ENCODE measurements at places on chromosomes 12 and 14.

DNA sequence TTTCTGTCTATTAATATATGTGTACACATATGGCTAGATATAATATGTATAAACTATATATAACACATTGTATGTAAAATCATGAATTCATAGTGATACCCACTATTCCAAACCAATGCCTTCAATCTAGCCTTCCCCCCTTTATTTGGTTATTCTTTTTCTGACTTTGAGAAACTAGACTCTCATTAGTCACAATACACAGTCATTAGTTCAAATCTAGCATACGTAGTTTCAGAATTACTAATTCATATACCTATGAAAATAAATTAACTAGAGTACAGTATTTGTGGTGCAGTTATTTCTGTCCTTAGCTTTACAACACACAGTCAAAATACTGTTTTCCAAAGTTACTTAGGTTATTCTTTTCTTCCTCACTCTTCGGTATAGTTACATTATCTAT, 268.2 kb downstream of the DPF3 start:
- no peak for DNase-seq

DNA sequence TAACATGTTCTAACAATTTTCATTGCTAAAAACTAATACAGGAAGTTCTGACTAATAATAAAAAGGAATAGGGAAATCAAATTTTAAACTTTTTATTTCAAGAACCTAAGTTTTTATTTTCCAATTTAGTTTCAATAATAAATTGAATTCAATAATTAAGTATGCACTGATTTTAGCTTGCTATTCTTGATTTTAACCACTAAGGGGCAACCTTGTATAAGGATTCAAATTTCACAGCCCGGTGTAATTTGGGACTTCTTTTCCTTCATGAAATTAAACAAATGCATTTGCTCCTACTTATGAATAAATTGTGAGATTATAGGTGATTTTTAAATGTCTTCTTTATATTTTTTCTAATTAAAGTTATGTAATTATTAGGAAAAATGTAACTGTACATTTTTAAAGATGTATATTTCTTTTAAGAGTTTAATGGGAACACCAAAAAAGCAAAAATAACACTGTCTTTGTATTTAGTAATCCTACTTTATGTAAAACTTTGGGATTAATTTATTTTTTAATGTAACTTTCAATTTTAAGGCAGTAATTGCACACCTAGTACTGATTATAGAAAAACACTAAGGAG, 241.4 kb upstream of the PDZRN4 start:
- DNase-seq: no peak

DNA sequence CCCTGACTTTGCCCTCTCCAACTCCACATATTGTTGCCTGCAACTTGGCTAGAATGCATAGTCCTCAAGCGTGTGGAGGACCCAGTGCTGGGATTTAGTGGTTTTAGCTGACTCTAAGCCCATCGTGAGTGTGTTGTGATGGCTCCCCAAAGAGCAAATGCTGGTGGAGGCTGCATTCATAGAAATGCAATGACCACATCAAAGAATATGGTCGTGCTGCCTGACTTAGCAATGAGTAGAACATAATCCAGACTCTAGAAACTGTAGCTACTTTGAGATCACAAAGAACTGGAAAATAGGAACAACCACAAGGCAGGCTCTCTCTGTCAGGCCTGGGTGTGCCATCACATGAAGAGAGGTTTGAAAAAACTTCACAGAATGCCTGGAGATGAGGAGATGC, 1.3 kb downstream of the DYRK4 start:
- no peak for DNase-seq

DNA sequence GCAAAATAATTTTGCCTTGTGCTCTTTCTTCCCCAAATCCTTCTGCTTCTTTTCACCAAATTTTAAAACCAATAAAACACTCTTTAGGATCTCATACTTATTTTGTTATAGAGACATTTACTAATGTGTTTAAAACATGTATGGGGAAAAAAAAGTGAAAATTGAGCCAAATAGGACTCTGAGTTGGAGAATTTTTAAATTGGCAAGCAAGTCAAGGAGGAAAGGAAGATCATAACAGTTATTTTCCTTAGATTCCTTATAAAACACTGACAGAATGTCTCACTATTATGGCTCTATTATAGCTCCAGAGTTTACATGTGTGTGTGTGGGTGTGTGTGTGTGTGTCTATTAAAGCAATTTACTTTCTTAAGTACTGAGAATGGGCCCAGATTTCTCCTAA, 220.5 kb downstream of the SLC6A15 start:
- no peak for DNase-seq

- no peak for DNase-seq
These were observed 80.2 kb downstream of the NCOR2 start for GRCh38 chr12:124487066-124487833.

- DNase-seq: no peak
These were observed 26.4 kb upstream of the ZFP36L1 start for GRCh38 chr14:68819260-68819691.

- no peak for DNase-seq
These were observed 14.1 kb downstream of the DRAM1 start for GRCh38 chr12:101891462-101891971.

GRCh38 chr12:39771456-39771855, 151.9 kb upstream of the ABCD2 start:
- DNase-seq: no peak

- DNase-seq: no peak
These were observed 20.6 kb downstream of the MAPK1IP1L start for GRCh38 chr14:55071870-55072640.

DNA sequence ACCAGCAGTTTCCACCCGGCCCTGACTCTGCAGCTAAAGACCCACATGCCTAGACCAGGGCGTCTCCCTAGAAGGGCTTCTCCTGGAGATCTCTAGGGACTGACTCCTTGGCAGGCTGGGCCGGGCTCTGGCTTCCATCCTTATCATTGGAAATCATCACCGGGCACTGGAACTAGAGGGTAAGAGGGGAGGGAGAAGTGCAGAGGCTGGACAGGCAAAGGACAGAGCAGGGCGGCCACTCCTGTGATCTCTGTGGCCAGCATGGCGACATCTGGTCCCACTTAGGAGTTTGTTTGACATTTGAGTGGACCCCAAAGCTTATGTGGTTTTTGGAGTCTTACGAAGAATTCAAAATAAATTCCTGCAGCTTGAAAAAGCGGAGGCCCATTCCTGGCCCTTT, 7.1 kb downstream of the LTBP2 start:
- no peak for DNase-seq

DNA sequence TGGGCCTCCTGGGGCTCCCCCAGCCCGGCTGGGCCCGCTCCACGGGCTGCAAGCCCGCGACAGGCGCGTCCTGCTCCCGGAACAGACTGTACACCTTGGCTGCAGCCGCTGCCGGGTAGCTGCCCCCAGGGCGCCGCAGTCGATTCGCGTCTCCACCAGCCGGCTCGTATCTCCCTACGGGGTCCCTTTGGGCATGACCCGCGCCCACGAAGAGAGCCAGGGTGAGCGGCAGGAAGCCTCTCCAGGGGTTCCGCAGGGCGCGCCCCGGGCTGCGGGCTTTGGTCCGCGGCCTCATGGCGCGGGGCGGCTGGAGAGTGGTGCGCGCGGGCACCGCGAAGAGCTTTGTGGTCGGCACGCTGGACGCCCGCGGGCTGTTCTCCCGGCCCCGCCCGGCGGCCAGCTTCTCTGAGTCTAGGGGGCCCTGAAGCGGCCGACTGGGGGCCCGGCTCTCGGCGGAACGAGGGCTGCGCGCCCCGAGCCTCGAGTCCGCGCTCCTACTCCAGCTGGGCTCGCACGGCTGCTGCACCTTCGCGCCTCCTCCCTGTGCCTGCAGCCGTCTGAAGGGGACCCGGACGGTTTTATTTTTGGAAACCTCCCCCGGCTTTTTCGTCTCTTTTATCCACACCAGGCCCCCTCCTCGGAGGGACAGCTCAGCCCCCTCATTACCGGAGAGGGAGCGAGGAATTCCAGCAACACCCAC, at the start of gene LTBP2:
TSS of gene LTBP2 (minus strand) at position 588 of the 700 bp plus-strand sequence. CDS start at position 295, 293 bp downstream.
- no peak for DNase-seq

DNA sequence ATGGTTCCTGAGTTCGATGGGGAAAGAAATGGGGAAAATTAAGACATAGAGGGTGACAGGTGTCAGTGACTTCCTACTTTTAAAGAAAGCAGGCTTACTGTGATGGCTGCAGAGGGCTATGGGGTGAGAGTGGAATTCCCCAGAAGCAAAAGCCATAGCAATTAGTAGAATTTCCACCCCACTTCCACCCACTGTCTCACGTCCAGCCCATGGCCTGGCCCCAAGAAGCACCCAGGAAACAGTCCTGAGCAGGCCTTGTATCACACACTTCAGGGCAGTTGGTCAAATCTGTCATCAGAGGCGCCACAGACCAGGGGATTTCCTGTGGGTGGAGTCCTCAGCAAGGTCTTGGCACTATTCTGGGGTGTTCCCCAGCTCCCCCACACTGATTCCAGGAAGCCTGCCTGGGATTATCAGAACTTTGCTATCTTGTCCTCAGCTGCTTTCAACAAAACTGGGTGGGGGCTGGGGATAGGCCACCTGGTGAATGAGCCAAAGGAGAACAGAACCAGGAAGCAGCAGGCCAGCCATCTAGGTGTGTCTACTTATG, 120.1 kb upstream of the CCND2 start:
- no peak for DNase-seq

DNA sequence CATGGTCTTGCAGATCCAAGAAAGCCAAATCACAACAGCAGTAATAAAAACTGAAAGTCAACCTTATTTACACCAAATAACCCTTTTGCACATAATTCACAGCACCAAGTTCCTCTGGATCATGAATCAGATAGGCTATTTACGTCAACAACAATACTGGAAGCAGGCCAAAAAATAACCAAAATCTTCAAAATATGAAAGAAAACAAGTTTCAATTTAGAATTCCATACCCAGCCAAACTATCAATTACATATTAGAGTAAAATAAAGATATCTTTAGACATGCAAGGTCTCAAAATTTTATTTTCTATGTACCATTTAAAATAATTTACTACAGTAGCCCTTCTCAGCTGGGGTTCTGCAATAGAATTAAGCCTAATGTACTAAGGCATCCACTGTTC, 76.7 kb upstream of the BBS10 start:
- no peak for DNase-seq

GRCh38 chr12:92039046-92039445, 106.6 kb downstream of the BTG1 start:
- DNase-seq: no peak

DNA sequence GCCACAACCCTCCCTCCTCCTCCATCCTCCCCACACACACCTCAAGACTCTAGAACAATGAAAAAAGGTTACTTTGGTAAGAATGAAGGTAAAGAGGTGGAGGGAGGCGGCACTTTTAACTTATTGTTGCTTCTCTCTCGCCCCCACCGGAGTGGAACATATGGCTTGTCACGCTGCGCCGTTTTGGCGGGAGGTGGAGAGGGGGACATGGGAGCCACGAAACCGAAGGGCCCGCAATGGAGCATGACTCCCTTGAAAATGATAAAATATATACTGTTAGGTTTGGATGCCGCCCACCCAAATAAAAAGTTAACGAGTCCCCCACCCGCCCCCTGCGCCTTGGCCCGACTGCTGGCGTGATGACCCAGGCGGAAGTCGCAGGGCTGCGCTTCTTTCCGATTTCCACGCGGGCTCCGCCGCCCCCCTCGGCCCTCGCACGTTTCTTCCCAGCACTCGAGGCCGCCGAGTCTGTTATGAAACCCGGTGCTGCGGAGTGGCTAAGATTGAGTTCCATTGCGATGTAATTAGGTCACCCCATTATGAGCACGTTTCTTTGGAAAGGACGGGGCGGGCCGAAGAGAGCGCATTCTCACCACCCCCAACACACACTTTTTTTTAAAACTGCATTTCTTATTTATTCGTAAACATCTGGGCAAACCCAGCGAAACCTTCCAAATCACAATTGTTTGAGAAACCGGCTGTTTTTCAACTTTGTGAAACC, 1.4 kb upstream of the ZFP36L1 start:
- DNase-seq: no peak

DNA sequence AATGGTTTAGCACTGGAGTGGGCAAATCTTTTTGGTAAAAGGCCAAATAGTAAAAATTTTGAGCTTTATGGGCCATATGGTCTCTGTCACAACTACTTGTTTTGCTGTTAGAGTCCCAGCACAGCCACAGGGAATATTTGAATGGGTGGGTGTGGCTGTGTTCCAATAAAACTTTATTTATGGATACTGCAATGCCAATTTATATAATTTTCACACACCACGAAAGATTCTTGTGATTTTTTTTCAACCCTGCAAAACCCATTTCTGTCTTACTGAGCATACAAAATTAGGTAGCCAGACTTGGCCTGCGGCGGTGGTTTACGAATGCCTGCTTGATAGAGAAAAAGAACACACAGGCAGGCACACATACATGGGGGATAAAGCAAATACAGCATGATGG, 28.3 kb downstream of the TMEM120B start:
- DNase-seq: no peak

GRCh38 chr12:121600702-121601336, 20.0 kb upstream of the KDM2B start:
- no peak for DNase-seq

DNA sequence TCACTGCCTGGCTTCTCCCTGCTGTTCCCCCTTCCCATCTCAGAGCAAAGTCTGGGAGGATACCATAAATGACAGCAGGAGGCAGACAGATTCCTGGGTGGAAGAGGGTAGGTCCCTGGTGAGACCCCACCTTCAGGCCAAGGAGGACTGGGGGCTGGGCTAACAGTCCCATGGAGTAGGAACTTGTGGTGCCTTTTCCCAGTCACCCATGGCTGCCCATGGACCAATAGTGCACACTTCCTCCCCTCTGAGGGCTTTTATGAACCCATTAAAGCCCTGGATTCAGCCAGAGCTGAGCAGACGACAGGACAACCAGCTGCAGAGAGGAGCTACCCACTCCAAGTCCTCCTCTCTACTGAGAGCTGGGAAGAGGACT, 36.6 kb upstream of the OR5AU1 start:
- no peak for DNase-seq

DNA sequence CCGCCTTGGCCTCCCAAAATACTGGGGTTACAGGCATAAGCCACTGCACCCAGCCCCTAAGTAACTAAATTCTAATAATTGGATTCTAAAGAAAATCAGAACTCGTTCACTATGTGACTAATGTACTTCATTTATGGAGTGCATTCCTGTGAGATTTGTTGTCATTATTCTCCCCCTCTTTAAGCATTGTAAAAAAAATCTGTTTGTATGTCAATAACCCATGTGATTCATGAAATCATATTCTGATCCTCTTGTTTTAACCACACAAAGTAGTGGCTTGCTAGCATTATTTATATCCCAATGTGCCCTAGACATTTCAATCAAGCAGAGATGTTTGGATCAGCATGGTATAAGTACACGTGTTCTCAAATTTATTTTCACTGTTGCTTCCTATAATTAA, 78.2 kb upstream of the OSBPL8 start:
- no peak for DNase-seq

DNA sequence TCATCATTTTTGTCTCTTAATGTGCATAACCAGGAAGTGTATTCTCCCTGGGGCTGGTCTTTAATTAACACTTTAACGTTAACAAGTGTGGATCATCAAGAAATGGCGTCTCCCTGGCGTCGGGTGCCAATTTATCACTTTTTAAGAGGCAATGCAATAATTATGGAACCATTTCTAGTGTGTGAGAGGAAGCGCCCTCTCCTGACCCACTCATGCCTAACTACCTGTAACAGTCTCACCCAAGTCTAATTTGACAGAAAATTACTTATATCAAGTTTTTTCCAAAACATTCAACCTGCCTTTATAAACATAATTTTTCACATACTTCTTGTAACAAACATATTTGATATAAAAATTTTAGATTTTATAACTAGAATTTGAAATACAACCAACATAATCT, 905.3 kb upstream of the MDGA2 start:
- no peak for DNase-seq

GRCh38 chr12:108315486-108316105, 23.5 kb downstream of the CMKLR1 start:
- no peak for DNase-seq

Data from NCI-H187 treated with DMSO at 0.1 percent for 48 hours (cell line).